NCI-H2107 (cell line): ENCODE measurements at places on chromosomes 6 and 20.

DNA sequence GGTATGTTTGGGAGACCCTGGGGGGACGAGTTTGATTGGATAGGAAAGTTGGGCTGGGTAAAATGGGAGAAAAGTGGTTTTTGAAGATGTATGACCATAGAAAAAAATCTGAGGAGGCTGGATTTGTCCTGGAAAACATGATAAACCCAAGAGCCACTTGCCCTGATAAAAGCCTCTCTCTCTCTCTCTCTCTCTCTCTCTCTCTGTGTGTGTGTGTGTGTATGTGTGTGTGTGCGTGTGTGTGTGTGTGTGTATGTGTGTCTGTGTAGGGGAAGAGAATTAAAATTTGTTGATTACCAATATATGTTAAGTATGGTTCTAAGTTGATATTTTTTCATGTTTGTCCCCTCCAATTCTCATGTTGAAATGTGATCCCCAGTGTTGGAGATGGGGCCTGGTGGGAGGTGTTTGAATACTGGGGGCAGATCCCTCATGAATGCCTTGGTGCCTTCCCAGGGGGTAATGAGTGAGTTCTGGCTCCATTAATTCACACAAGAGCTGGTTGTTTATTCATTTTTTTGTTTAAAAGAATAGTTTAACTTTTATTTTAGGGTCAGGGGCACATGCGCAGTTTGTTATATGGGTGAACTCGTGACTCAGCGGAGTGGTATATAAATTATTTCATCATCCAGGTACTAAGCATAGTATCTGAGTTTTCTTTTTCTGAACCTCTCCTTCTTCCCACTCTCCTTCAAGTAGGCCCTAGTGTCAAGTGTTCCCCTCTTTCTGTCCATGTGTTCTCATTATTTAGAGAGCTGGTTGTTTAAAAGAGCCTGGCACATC, 208.8 kb downstream of the TFAP2B start:
- DNase-seq: no peak

GRCh38 chr6:13979284-13980171, 54.8 kb downstream of the RNF182 start:
- no peak for DNase-seq

DNA sequence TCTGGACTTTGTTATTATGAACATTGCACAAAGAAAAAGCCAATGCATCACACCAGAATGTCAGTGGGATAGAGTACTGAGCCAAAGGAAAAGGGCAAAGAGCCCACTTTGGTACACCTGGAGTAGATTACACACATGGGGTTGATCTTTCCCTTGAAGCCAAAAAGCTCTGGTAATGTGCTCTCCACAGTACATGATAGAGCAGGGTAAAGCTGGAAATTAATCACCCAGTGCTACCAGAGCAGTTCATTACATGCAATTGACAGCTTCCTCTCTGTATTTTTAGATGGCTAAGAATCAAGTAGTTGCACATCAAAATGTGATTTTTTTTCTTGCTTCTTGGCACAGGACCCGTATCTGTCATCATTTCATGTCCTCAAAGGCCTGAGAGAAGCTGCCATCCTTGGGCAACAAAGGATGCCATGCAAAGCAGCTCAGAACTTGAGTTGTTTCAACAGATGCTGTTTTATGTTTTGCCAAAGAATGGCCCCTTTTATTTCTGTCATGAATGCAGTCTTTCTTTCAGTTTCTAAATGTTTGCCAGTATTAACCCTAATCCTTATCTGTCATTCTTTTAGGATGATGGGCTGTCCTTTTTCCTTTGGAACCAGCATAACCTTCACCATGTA, 88.1 kb downstream of the HDGFL1 start:
- no peak for DNase-seq

GRCh38 chr6:35411066-35411465, 41.1 kb upstream of the FANCE start:
- DNase-seq: no peak

DNA sequence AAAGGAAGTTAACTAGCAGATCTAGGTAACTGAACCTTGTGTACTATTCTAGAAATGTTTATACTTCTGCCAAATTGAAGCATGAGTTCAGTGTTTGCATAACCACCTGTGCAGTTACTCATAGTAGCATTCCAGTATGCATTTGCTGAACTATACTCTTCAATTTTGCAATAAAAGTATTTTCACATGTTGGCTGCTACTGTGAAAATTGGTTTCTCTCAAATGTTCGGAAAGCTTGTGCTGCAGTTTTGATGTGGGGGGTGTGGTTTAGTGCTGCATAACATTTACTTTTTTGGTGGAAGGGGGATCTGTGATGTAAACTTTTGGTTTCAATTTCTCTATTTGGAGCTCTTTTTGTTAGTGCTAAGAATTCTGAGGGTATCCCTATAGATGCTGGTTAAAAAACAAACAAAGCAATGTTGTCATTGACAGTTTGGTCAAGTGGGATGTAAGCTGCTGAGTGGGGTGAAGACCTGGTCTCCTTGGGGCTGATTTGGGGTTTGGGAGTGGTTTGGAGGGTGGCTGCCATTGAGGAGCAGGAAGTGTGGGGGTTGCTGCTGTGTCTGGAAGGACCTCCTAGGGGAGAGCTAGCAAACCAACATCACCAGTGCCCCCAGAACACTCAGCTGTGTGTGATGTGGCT, 87.8 kb downstream of the CARMIL1 start:
- no peak for DNase-seq

- no peak for DNase-seq
Observed at GRCh38 chr20:36385503-36385902, 79.4 kb downstream of the DLGAP4 start.

- no peak for DNase-seq
Observed at GRCh38 chr6:156807028-156807427, 29.9 kb downstream of the ARID1B start.

DNA sequence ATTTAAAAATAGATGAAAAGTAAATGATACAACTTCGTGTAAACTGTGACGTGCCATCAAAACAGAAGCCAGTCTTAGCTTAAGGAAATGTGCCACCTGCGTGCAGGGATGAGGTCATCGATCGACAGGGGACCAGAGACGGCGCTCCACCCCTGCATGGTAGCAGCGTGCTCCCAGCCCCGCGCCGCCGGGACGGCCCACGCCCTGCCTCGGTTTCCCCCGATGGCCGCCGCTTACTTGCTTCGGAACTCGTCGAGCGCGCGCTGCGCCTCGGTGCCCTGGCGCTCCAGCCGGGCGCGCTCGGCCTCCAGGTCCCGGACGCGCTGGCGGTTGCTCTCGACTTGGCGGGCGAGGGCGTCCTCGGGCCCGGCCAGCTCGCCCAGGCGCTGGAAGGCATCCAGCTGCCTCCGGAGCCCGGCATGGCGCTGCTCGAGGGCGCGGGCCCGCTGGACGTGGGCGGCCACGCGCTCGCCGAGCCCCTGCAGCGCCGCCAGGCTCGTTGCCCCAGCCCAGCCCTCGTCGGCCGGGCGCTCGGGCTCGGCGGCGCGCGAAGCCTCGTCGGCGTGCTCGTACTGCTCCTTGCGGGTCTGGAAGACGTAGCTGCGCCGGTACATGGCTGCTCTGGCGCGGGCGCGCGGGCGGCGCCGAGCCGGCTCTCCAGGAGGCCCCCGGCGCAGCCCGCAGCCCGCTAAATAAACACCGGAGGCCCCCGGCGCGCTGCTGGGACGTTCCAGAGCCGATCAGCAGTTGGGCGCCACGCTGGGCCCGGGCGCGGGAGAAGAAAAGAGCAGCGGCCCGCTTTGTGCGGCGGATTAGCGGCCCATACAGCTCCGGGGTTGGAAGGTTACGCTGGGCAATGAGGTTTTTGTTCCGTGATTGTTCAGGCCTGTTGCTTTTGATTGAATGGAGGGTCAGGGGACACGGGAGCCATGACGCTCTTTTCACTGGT, at the start of gene BFSP1:
Gene BFSP1 (minus strand): TSS at position 664 of the 949 bp plus-strand sequence. CDS start 50 bp downstream, at position 614.
- peak; percentile 13 for DNase-seq

- DNase-seq: no peak
Observed at GRCh38 chr20:23228912-23229311, 121.7 kb upstream of the NXT1 start.

GRCh38 chr6:158332237-158332636, 20.0 kb downstream of the TULP4 start:
- DNase-seq: no peak

DNA sequence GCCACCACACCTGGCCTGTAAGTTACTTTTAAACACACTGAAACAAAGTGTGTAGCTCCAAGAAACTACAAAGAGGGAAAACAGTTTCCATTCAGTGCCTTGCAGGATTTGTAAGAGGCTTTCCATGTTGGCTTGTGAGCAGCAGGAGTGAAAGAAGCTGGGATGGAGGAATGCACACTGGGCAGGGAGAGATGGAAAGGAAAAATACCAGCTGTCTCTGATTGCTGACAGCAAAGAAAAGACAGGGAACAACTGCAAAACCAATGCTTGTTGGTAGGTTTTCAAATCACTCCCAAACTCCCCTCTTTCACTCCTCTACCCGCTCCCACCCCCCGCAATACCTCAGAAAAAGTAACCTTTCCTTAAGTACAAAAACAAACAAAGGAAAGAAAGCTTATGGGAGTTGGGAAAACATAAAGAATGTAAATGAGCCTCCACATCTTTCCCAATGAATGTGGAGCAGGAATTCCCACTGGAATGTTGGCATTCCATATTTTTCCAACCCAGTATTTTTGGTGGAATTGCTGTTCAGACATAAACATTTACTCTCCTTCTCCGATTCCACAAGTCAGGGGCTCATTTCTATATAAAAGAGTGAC, 166.1 kb downstream of the THBS2 start:
- DNase-seq: no peak

DNA sequence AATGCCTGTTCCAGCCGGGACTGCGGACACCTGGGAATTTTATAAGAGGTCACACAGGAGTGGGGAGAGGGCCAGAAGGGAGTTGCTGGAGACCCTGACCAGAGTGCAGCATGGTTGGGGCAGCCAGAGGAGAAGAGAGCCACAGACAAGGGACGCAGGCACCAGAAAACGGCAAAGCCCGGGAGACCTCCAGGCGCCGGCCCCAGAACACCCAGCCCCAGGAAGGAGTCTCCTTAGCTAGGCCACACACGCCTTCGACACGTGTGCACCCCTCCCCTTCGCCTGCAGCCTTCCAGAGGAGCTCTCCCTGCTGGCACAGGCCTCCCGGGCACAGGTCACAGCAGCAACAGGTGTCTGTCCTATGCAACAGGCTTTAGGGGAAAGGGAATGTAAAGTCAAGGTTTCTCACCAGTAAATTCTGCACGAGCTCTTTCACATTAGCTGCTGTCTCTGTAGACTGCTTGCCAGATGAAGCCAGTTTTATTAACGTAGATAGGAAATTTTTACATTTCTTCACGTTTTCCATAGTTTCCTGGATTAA, 57.0 kb downstream of the TAF4 start:
- DNase-seq: no peak

GRCh38 chr6:121677571-121677970, 242.1 kb downstream of the GJA1 start:
- DNase-seq: no peak

DNA sequence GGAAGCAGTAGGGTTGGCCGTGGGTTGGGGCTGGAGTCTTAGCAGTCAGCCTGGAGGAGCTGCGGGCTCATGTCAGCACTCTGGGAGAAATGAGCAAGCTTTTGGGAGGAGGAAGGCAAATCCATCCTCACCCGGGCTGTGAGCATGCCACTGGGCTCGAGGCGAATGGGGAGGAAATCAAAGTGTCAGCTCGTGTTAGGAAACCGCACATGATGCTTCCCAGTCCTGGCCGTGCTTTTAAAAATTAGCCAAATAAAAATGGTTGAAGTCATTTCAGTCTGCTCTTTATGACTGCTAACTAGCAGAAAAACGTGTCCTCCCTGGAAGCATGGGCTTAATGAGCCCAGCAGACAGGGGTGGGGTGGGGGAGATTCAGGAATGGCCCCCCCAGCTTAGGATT, 98.1 kb downstream of the NFATC2 start:
- no peak for DNase-seq

DNA sequence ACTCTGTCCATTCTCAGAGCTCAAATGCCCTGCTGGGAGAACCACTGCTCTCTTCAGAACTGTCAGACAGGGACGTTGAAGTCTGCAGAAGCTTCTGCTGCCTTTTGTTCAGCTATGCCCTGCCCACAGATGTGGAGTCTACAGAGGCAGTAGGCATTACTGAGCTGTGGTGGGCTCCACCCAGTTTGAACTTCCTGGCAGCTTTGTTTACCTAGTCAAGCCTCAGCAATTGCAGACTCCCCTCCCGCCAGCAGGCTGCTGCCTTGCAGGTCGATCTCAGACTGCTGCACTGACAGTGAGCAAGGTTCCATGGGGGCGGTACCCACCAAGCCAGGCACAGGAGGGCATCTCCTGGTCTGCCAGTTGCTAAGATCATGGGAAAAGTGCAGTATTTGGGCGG, 21.8 kb upstream of the UFL1 start:
- no peak for DNase-seq

- no peak for DNase-seq
Observed at GRCh38 chr6:34806738-34807453, 15.0 kb downstream of the BLTP3A start.

DNA sequence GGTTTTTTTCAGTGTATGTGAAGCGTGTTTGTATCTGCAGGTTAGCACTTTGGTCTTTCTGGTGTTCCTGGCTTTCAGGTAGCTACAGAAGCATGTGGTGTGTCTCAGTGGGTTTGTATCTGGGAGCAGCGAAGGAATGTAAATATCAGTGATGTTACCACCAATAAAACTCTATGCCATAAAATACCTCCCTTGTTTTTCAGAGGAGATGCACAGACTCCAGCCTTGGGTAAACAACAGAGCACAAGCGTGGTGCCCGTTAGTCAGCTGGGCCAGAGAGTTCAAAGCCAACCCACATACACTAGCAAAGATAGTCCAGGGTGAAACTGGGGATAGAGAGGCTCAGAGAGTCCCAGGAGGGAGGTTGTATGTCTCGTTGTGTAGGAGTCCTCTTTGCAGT, 393.8 kb downstream of the SMOC2 start:
- no peak for DNase-seq

GRCh38 chr20:13953227-13953626, 37.2 kb downstream of the SEL1L2 start:
- no peak for DNase-seq
